Left renal pelvis (tissue), 4 donors: ENCODE measurements at places on chromosomes 5 and 9.

DNA sequence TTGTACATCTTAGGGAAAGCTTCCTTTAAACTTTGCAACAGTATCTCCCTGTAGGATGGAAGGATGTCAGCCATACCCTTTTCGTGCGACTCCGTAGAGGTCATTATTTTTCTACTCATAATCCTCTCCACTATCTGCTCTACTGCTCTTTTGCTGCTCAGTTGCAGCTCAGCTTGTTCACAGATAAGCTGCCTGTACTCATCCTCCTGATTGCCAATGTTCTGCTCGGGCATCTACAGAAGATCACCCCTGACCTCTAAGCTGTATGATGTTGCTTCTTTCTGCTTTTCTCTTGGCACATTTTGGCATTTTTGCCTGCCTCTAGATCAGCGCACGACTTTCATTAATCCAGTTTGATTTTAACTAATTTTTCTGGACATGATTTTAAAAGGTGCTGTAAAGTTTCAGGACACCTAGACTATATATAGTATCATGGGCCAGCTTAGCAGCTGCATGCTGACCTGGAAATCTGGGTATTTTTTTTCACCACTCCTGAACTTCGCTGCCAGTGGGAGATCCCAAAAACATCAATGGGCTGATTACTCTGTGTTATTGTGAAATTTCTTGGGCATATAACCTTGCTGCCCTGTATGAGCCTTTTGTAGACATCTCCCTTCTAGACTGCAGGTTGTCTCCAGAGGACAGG lies 131.2 kb upstream of the ZNF608 start:
- DNase-seq: no peak

GRCh38 chr5:6832994-6833393 lies 119.8 kb downstream of the TENT4A start:
- DNase-seq: no peak

- no peak for DNase-seq
Observed at GRCh38 chr9:138101444-138102234, 224.1 kb downstream of the CACNA1B start.

- no peak for DNase-seq
Observed at GRCh38 chr9:107224252-107224651, 58.8 kb upstream of the RAD23B start.
